SK-N-SH treated with all-trans-retinoic acid at 6 μM for 48 hours (cell line): ENCODE measurements at places on chromosomes 2 and 18.

DNA sequence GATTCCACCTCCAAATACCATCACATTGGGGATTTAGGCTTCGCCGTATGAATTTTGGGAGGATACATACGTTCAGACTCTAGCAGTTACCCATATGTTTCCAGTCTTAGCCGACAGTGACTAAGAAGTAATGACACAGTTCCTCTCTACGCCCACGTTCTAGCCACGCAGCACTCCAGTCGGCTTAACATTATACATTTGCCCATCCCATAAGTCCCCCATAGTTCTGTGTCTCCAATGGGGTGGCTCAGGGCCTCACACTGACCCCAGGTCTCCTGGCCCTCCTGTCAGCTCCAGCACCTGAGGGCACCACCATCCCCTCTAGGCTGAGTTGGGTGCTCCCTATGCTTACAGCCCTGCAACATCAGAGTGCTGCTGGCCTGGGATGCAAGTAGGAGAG is 18.4 kb upstream of the CNDP2 start:
- ATAC-seq, result no peak

DNA sequence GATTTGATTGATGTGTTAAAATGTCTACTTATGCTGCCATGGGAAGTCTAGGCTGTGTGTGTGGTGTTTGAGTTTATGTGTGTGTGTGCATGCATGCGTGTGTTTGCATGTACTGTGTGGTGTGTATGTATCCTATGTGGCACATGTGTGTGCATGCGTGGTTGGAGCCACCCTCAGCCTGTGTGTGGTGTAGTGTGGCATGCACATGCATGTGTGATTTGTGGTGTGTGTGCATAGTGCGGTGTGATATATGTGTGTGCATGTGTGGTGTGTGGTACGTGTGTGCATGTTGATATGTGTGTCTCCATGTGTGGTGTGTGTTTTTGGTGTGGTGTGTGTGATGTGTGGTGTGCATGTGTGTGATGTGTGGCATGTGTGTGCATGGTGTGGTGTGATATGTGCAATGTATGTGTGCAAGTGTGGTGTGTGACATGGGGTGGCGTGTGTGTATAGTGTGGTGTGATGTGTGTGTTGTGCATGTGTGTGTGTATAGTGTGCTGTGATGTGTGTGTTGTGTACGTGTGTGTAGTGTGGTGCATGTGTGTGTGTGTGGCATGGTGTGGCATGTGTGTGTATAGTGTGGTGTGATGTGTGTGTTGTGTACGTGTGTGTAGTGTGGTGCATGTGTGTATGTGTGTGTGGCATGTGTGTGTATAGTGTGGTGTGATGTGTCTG is 66.6 kb upstream of the HDAC4 start:
- no peak for ATAC-seq

- ATAC-seq, result no peak
Observed at GRCh38 chr2:121288454-121289231, 3.6 kb upstream of the TFCP2L1 start.

DNA sequence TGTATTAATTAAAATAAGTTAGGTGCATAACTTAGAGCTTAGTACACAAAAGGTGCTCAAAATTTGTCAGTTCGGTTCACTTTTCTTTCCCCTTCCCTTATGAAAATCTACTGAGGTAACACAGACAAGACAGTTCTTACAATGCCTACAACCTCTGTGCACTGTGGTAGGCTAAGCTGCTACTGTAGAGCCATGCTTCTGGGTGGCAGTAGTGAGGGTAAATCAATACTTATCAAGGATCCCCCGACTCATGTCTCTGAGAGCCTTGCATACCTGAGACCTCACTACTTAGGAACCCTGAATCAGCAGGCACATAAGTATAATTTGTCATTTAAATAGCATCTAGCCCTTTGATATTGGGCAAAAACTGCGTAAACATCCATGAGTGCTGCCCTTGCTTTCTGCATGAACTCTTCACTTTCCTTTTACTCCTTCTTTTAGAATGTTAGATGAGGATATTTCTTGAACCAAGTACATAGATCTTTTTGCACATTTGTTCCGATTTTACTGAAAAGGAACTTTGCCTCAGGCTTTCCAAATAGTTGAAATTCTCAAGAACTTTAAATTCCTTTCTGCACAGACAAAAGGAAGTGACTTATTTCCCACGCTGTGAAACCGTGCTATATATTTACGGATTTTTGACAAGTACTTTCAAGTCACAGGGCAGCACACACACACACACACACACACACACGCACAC is 234.4 kb downstream of the TRIB2 start:
- peak; percentile 58 for ATAC-seq

- ATAC-seq, result no peak
Observed at GRCh38 chr2:191803007-191803406, 43.9 kb downstream of the CAVIN2 start.

DNA sequence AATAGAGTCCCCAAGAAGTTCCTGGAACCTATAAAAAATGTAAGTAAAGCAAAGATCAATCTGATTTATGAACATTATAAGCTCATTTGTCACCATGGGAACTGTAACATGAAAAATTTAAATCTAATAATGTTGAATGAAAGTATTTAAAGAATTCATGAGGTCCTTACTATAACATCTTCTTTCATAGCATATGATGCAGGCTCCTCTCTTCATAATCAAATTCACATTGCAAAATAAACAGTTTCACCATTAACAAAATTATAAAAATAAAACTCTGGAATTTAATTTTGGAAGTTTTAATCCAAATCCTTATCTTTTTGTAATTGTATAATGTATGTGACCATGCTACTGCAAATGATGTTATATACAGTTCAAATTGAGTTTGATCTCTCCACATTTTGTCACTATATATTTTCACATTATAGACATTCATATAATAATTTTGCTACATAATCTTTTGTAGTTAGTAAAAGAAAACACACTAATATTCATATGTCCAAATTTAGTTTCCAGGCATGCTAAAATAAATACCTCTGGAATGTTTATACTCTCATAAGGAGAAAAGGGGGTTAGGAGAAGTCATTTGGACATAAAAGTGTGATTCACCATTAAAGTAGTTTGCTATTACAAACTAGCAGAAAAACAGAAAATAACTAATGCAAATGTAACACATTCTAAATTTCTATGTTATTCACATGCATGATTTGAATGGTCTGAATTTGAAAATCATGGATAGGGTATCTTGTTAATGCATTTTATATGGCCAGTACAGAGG is 954.1 kb downstream of the DSC3 start:
- ATAC-seq, result no peak
